ENCODE measurements at places on chromosomes 6 and 20. TPM values are rescaled to one million over a fixed set of nuclear protein-coding genes. Genes with fewer than 3 reads are reported as not detected.

Gene C20orf173
- total RNA-seq, result not detected

Gene RPP21
- 108 TPM for total RNA-seq

Gene TMEM217
- total RNA-seq, result 0.89 TPM

Gene TP53TG5
- total RNA-seq, result not detected

Gene VIP
- not detected for total RNA-seq

Gene WFDC5
- not detected for total RNA-seq

Gene FRK
- 1.6 TPM for total RNA-seq

Gene PDYN
- total RNA-seq, result not detected

Gene OR2H1
- not detected for total RNA-seq

Gene FRS3
- total RNA-seq, result 3.7 TPM

Gene OTOR
- not detected for total RNA-seq

Gene TNNC2
- total RNA-seq, result not detected

Gene SYS1
- 63.6 TPM for total RNA-seq

Gene ADGB
- total RNA-seq, result not detected

Gene CTAGE9
- not detected for total RNA-seq

Gene RAET1E
- total RNA-seq, result not detected

Gene TRAM2
- 36.8 TPM for total RNA-seq

Gene MAPK13
- total RNA-seq, result 19.1 TPM

Gene PPP1R18
- 60.1 TPM for total RNA-seq

Gene GPLD1
- total RNA-seq, result 0.81 TPM

Gene SMLR1
- total RNA-seq, result not detected

Gene RIPPLY2
- total RNA-seq, result not detected

Gene BANF2
- total RNA-seq, result not detected

Gene OLIG3
- not detected for total RNA-seq

Gene PLA2G7
- total RNA-seq, result not detected

Gene TRAPPC3L
- total RNA-seq, result not detected

Gene C4B
- total RNA-seq, result 0.49 TPM

Gene GPX6
- total RNA-seq, result not detected

Gene SMPDL3A
- 7.0 TPM for total RNA-seq

Gene SLC17A3
- total RNA-seq, result 0.89 TPM

Gene MAS1
- not detected for total RNA-seq

Gene FUT9
- 0.33 TPM for total RNA-seq

Gene SNX14
- 60.8 TPM for total RNA-seq

Gene ANKRD60
- not detected for total RNA-seq

Gene DEFB125
- total RNA-seq, result not detected

Gene PDE10A
- total RNA-seq, result 13.8 TPM

Gene FAM162B
- not detected for total RNA-seq

Gene NKX2-2
- not detected for total RNA-seq

Gene GNMT
- not detected for total RNA-seq

Gene GHRH
- total RNA-seq, result not detected

Gene C20orf204
- total RNA-seq, result not detected

Gene METTL24
- 6.6 TPM for total RNA-seq

Gene EMILIN3
- total RNA-seq, result 7.6 TPM

Gene CLPSL1
- total RNA-seq, result not detected

Gene PBOV1
- not detected for total RNA-seq

Gene PPP1R3G
- total RNA-seq, result 0.33 TPM

Gene EYA2
- not detected for total RNA-seq

Gene SLC35D3
- total RNA-seq, result not detected

Data from mesangial cell (primary cell).